ENCODE measurements at places on chromosomes 3 and 15.
A peak's percentile ranks its signal among the peaks of the same experiment; 100 is the strongest.

GRCh38 chr15:84922530-84922929 lies 38.1 kb downstream of the SLC28A1 start:
- no peak for DNase-seq

GRCh38 chr3:14428087-14429033 lies 26.0 kb downstream of the SLC6A6 start:
- DNase-seq, result no peak

DNA sequence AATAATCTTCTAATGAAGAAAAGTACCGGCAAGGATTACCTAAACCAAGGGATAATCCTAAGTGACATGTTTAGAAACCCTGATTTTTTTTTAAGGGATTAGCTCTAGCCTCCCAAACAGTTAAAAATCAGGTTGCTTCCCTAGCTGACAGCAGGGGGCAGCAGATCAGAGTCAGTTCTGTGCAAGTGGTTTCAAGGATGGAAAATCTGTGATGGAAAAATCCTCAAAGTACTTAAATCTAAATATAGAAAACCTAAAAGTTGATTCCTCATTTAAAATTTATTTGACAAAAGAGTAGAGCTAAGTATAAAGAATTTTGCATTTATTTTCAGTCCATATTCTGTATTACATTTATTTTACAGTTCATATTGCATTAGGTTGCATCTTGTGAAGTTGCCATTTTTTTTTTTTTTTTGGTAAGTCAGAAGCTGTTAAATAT lies 107.6 kb downstream of the PEX5L start:
- peak; percentile 41 for DNase-seq

- peak; percentile 56 for DNase-seq
Measured at GRCh38 chr3:72134989-72135451, 350.1 kb upstream of the PROK2 start.

- DNase-seq, result no peak
Measured at GRCh38 chr3:111577798-111578685, 17.1 kb downstream of the ZBED2 start.

GRCh38 chr3:142645236-142645793 lies 49.1 kb downstream of the PLS1 start:
- DNase-seq, result no peak

GRCh38 chr15:40344631-40345120 lies 3.9 kb upstream of the CCDC9B start:
- peak; percentile 80 for DNase-seq

GRCh38 chr15:72176159-72176558 lies 21.4 kb downstream of the GRAMD2A start:
- no peak for DNase-seq

- no peak for DNase-seq
Measured at GRCh38 chr3:146843476-146843875, 238.3 kb upstream of the PLSCR5 start.

DNA sequence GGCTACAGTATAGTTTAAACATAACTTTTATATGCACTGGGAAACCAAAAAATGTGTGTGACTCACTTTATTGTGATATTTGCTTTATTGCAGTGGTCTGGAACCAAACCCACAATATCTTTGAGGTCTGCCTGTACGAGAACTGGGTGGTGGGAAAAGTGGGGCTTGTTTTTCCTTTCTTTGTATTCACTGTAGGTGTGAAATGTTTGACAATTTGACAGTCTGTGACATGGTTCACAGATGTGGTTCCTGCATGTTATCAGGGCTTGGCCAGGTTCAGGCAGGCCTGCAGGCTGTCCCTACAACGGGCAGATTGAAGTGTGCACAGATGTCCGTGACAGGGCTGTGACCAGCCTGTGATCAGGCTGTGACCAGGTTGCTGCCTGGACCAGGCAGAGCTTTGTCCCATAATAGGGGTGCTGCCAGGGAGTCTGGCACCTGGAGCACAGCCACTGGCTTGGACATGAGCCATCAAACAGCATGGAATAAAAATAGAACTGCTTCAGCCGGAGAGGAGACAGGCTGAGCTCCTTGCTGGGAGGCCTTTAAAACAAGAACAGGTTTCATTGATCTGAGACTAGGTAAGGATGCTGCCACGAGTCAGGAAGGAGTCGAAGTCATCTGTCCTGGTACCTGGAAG lies 61.0 kb downstream of the KLF13 start:
- peak; percentile 51 for DNase-seq

DNA sequence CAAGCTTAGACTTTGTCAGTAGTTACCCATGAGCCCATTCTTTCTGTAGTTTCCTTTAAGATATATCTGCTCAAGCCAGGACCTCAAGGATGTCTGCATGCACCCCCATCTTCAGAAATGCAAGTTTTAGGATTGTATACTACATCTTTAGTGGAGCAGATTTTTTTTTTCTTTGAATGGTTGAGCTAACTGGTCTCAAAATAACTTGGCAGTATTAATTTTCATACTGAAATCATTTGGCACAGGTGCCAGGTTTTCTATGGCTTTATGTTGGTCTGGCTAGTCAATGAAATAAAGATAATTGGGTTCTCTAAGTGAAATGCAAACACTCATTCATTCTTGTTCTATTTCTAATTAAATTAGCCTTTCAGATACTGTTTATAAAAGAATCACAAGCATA lies 108.9 kb downstream of the ATG7 start:
- no peak for DNase-seq

DNA sequence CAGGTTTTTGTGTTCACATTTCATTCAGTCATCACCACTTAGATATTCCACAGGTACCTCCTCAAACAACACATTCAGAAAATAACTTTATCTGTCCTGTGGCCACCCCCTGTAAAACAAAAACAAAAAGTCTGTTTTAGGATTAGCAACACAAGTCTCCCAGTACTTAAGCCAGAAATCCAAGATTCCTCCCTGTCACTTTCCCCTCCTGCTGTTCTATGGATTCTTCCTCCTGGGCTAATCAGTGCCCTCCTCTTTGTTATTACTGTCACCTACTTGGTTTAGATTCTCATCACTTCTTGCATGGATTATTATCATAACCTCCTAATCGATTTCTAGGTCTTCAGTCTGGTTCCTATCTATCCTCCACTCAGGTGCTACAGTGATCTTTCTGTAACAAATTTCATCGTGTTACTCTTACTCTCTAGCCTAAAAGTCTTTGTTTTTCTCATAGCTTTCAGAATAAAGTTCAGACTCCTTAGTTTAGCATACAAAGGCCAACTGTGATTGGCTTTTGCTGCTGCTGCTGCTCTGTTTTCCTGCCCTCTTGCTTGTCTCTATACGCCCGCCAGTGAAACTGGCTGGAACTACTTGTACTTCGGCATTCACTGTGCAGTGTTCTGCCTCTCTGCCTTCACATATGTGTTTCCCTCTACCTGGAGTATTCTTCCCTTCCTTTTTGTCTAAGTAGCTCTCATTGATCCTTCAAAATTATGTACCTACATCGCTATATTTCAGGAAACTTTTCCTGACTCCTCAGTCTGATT lies 32.2 kb downstream of the PPP2R3A start:
- DNase-seq, result no peak

DNA sequence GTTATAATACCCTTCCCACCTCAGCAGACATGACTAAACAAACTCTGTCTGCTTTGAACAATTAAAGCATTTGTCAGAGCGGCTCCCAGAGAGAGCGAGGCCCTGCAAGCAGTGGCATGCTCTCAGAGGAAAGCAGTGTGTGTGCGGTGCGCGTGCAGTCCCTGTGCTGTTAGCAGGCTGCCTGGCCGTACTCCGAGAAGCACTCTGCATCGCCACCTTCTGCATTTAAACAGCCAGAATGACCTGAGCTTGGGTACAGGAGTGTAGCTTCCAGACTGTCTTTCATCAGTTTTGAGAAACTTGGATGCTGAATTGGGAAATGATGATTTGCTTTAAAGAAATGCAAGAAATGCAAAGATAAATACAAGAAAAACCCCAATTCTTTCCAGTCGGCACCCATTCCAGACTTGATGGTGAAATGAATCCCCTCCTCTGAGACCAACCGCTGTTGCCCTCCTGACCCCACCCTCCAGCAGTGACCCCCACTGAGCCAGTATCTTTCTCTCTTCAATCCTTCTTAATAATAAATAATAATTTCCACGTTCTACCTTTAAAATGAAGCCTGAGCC lies 113.5 kb downstream of the VGLL4 start:
- DNase-seq, result no peak

DNA sequence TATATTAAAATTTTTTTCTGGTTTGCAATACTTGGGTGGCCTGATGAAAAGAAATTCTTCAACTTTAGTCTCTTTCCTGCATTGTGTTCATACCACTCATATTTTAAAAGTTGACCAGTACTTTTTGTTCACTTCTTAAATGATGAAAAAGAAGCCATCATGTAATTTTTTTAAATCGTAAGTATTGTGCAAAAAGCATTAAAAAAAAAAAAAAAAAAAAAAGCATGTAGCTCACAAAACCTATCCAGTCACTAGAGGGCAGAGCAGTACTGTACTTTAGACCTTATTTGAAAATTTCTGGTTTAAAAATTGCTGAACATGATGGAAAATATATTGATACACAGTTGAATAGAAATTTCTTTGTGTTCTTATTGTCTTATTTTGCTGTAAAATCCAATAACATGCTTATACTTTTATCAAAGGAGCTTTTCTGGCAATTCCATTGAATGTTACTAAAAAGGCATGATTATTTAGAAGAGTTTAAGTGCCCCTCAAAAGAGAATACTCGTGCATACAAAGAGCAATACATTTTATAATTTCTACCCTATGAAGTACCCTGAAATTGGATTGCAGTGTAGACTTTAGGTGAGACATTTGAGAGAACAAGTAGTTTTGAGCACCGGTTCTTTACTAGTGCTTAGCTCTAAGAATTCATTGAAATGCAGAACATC lies 137.7 kb downstream of the BBX start:
- DNase-seq, result no peak

Data from activated T-cell treated with anti-CD3 and anti-CD28 coated beads, Interleukin-2, amount 50 U/mL, for 24 hours (primary cell).